ENCODE measurements at places on chromosomes 2 and 18.

- no peak for DNase-seq
Observed at GRCh38 chr2:197460649-197461048, 7.3 kb downstream of the COQ10B start.

GRCh38 chr2:86000131-86000937, 105.4 kb downstream of the POLR1A start:
- peak; percentile 22 for DNase-seq

- DNase-seq, result peak; percentile 30
Observed at GRCh38 chr2:146764301-146764700, 1080.5 kb upstream of the ACVR2A start.

- DNase-seq, result no peak
Observed at GRCh38 chr2:85340034-85340892, 12.5 kb upstream of the TGOLN2 start.

GRCh38 chr2:96157649-96158553, 12.7 kb upstream of the DUSP2 start:
- DNase-seq, result no peak

DNA sequence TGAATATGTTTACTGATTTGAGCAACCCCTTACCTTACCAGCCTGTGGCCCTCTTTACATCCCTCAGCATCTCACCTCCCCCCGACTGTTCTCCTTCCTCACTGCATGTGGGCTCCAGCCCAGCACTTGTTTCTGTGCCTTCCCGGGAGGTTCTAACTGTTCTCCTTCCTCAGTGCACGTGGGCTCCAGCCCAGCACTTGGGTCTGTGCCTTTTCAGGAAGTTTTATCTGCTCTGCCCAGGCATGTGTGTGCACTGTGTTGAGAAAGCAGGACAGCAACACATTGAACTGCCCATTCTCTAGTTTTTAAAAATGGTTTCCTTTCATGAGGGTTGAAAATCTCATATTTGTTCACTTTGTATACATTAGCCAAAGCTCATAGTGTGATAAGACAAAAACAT, 158.4 kb downstream of the ATP9B start:
- DNase-seq, result no peak

- peak; percentile 69 for DNase-seq
Observed at GRCh38 chr18:51039138-51040112, 9.4 kb downstream of the SMAD4 start.

DNA sequence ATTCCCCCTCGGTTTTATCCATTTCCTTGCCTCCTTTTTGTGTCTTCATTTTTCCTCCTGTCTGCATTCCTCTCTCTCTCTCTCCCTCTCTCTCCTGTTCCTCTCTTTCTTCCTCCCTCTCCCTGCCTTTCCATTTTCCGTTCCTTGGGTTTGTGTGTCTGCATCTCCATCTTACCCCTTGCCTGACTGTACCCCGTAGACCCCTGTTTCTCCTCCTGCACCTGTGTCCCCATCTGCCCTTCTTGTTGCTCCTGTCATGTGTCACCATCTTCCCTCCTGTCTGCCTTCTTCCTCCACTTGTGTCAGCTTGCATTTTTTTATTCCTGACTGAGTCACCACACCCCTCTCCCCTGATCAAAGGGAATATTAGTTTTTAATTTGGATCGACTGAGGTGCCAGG, 1.8 kb downstream of the CDK5R2 start:
- no peak for DNase-seq

DNA sequence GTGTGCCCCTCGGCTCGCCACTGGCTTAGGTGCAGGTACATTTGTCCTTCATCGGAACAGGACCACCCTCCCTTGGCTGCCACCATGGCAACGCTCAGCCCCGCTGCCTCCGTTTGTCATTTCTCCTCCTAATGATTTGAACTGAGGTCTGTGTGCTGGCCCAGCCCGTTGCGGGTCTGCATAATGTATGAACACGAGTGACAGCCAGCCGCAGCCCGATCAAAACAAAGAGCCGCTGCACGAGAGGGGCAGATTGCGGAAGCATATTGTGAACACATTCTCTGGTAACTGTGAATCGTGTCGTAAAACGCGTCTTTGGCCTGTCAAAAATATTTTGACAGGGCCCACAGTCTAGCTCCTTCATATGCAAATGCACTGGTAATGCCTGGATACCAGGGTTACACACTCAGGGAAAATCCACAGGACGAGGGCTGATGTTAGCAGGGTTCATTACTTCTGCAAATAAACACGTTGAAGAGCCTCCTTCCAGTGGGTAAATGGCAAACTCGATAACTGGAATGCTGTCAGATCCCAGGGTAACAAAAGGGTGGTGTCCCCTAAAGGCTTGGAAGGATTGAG, 137.0 kb downstream of the AGAP1 start:
- DNase-seq, result no peak

DNA sequence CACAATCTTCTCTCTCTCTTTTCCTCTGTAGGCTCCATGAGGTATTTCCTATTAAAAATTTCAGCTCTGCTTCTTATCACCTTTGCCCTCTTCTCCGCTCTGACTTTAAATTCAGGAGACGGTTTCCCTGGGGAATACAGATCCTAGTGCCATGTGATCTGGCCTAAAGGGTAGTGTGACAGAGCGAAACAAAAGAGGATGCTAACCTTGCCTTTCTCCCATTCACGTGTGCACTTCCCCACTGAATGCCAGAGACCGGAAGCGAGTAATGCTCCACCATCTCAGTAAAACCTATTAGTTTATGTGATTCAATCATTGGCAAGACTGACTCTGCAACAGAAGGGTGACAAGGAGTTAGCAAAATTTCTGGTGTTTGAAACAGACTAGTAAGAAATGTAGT, 358.3 kb downstream of the ZNF521 start:
- no peak for DNase-seq

DNA sequence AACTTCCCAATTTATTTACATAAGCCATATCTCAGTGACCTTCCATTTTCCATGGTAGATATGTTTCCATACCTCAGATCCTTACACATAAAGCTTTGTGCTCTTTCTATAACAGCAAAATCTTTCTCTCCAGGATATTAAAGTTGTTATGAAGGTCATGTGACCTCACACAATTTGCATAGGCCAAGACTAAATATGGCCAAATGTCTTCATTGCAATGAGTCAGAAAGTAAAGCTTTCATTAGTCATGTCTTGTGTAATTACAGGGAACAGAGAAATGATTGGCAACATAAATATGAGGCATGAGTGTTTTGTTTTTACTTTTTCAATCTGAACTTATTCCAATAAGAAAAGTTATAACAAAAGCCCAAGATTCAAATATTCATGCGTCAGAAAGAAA, 243.5 kb downstream of the ASXL3 start:
- peak; percentile 58 for DNase-seq

DNA sequence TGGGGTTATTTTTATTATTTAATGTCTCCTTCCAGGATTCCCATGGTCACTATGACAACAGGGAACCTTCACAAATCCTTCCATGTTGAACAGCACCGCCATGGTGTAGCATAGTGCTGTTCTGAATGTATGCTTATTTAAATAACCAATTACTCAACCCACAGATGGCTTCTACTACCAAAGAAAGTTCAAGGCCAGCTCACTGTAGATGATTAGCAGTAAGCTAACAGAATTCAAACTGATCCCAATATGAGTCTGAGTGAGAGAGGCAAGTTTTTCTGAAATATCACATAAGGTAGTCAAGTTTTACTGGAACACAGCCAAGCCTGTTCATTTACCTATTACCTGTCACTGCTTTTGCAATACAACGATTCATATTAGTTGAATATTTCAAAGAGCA, 51.2 kb downstream of the CLASP1 start:
- no peak for DNase-seq

- no peak for DNase-seq
Observed at GRCh38 chr2:238457927-238458324, 31.2 kb downstream of the ASB1 start.

- DNase-seq, result no peak
Observed at GRCh38 chr2:43020990-43021669, 205.3 kb downstream of the ZFP36L2 start.

DNA sequence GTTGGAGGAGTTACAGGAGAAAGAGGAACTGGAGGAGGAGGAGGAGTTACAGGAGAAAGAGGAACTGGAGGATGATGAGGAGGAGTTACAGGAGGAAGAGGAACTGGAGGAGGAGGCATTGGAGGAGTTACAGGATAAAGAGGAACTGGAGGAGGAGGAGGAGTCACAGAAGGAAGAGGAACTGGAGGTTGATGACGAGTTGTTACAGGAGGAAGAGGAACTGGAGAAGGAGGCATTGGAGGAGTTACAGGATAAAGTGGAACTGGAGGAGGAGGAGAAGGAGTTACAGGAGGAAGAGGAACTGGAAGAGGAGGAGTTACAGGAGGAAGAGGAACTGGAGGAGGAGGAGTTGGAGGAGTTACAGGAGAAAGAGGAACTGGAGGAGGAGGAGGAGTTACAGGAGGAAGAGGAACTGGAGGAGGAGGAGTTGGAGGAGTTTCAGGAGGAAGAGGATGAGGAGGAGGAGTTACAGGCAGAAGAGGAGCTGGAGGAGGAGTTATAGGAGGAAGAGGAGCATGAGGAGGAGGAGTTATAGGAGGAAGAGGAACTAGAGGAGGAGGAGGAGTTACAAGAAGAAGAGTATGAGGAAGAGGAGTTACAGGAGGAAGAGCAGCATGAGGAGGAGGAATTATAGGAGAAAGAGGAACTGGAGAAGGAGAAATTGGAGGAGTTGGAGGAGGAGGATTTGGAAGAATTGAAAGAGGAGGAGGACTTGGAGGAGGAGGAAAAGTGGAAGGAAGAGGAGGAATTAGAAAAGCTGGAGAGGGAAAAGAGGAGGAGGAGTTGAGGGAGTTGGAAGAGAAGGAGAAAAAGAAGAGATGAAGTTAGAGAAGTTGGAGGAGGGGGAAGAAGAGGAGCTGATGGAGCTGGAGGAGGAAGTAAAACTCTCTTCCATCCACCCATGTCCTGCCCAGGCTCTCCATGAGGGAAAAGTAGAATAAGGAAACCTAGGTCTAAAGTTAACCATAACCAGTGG, 37.2 kb downstream of the CLASP1 start:
- no peak for DNase-seq

- DNase-seq, result peak; percentile 14
Observed at GRCh38 chr2:201070948-201071478, 458 bp downstream of the HYCC2 start.

GRCh38 chr2:36589230-36589630, 8.7 kb downstream of the FEZ2 start:
- no peak for DNase-seq

- no peak for DNase-seq
Observed at GRCh38 chr2:218478544-218478943, 59.6 kb downstream of the VIL1 start.

GRCh38 chr2:222739939-222740338, 68.5 kb downstream of the MOGAT1 start:
- DNase-seq, result no peak

DNA sequence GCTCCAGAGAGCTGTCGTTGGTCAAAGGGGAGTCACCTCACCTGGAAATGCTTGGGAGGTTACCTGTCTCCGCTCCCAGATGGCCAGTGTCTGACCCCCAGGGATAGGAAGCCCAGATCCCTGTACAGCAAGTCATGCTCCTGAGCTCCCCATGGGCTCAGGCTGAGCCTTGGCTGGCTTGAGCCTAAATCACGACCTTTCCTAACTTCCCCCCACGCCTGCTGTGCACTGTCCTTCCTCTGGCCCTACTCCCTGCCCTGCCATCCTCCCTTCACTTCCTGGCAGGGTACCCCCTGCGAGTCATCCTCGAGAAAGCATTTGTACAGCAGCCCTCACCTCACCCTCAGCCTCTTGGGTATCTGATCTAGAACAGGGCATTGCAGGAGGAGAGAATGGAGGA, 9.2 kb upstream of the HDAC4 start:
- no peak for DNase-seq

GRCh38 chr2:117536139-117536538, 278.4 kb upstream of the DDX18 start:
- DNase-seq, result no peak

Data from iris pigment epithelial cell (primary cell).